ENCODE measurements at places on chromosomes 4 and X.
A peak's percentile ranks its signal among the peaks of the same experiment; 100 is the strongest.

- DNase-seq, result peak; percentile 45
These were observed 48.8 kb downstream of the MAP7D2 start for GRCh38 chrX:20067709-20068561.

- DNase-seq, result peak; percentile 44
These were observed 602.0 kb upstream of the CPEB2 start for GRCh38 chr4:14400307-14400706.

GRCh38 chr4:116361790-116362189 lies 723.6 kb downstream of the TRAM1L1 start:
- no peak for DNase-seq

GRCh38 chr4:124879195-124879594 lies 166.7 kb upstream of the ANKRD50 start:
- no peak for DNase-seq

DNA sequence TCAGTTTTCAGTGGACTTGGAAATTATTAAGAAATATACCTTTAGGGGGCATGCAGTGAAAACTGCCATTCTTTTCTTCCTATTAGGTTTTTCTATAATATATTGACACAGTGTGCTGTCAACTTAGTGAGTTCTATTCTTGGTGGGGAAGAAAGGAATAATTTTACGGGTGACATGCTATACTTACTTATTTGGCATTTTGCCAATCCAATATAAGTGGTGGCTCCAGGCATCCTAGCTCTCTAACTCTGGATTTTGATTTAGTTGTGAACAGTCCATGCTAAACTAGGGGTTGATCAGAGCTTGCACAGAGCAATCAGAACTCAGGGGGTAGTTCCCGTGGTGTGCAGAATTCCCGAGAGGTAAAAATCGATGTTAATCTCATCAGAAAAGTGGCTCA lies 277.7 kb upstream of the FTHL17 start:
- no peak for DNase-seq

DNA sequence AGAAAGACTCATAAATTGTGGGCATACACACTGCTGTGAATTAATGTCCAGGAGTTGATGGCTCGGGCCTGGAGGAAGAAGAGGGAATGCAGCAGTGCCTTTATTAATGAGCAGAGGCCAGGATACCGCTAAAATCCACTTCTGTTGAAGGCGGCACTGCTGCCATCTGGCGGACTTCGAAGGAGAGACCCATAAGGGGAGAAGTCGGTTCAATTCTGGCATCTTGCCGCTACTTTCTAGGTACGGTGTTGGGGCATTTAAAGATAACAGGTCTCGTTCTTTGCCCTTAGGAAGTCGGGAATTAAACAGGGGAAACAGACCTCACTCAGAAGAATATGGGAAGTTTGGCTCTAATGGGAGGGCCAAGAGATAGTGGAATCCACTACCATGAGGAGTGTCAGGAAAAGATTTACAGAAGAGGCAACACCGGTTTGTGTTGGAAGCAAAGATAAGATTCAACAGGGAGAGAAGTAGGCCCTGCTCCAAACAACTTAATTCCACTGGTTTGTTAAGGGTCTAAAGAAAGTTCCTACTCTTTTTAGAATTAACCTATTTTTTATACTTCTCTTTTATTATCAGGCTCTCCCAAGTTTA lies 133.6 kb upstream of the GIMD1 start:
- peak; percentile 44 for DNase-seq

DNA sequence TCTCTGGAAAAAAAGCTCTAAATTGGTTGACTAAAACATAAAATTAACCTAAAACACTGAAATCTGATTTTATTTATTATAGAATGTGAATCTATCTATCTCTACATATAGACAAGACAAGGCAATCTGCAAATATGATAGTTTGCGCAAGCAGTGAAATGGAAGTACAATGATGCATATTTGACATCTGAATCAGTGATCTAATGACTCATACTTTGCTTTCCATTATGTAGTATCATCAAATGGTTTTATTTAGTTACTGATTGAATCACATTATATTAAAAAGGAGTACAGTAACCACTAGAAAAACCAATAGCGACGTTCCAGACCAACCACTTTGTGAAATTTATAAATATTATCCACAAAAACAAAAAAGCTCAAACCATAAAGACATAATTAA lies 1969.3 kb downstream of the PCDH7 start:
- no peak for DNase-seq

DNA sequence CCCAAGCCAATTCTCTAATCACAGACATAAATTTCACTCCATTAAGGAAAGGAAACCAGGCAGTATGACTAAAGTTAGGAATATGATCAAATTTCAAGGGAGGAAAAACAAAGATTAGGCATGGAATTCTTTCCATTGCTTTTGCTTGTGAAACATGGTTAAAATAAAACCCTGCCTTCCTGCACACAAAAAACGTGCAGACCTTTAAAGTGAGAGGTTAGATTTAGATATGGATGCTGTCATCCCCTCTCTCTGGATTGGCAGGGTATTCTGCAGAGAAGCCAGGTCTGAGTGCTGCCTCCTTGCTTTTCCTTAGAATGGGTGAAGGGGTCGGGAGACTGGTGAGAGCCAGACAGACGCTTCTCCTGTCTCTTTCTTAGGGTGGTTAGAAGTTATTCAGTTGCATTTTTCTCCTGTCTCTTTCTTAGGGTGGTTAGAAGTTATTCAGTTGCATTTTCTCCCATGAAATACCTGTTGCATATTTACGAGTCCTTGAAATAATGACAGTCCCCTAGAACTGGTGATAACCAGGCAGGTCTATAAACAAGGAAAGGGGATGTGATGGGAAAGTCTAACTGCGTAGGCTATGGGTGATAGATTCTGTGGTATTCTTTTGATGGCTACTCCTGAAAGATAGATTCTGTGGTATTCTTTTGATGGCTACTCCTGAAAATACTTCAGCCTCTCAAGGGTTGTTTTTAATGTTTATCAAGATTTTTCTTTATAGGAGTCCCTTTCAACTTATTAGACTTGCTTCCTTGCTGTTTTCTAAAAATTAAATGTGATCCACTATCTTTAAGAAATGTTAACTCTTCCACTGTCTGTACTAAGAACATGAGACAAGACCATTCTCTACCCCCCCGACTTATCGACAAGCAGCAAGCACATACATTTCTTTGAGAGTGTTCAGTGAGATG lies 163.6 kb downstream of the SPRY1 start:
- no peak for DNase-seq

- DNase-seq, result no peak
These were observed 172.8 kb downstream of the SHROOM3 start for GRCh38 chr4:76607846-76608245.

- DNase-seq, result peak; percentile 17
These were observed 306.3 kb downstream of the ANK2 start for GRCh38 chr4:113355550-113356371.

DNA sequence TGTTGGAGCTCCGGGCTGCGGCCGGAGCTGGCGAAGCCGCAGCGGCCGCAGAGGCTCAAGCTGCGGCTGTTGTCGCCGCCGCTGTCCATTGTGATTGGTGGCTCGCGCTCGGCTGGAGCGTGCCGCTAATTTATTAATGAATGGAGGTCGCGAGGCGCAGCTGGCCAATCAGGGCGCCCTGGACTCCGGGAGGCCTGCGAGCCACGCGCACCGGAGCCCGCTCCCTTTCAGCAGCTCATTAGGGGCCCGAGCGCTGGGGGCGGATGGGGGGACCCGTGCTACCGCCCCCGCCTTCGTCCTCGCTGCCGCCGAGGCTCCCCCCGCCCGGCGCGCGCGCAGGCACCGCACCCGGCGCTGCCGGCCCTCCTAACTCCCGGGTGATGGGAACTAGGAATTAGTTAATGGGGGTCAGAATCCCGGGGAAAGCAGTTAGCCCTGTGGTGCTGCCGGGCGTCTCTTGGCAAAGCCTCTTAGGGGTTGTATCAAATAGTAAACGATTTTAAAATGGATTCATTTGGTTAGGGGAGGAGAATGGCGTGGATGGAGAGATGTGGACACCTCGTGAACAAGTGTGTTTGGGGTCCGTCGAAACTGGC lies 589 bp upstream of the NEUROG2 start:
- DNase-seq, result no peak

DNA sequence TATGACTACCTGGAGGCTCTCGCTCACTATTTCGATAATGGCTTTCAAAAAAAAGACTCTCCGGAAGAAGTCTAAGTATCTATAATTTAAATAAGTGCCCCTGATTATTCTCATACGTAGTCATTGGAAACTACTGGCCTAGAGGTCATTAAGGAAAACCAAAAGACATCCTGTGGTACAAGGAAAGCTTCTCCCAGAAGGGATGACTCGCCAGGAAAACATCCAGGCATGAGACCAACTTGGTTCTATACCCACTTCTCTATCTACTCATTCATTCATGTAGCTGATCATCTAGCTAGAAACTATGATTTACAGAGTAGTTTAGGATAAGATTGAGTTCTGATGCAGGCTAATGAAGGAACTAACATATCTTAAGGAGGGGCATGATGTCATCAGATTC lies 37.7 kb downstream of the SOX3 start:
- no peak for DNase-seq

DNA sequence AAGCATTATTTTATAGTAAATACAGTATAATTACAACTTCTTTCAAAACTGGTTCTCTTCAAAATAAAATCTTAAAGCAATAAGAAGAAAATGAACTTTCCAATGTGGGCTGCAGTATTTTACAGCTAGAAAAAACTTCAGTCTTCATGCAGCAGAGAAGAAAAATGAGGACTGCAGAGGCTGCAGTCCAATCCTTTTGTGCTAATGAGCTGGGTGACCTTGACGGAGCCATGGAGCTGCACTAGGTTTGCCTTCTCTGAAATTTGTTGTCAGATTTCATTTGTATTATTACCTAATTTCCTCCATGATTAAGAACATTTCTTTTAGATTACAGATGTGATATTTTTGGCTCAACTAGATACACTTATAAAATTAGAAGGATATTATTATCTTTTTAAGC lies 245.2 kb upstream of the ADAMTS3 start:
- DNase-seq, result no peak

DNA sequence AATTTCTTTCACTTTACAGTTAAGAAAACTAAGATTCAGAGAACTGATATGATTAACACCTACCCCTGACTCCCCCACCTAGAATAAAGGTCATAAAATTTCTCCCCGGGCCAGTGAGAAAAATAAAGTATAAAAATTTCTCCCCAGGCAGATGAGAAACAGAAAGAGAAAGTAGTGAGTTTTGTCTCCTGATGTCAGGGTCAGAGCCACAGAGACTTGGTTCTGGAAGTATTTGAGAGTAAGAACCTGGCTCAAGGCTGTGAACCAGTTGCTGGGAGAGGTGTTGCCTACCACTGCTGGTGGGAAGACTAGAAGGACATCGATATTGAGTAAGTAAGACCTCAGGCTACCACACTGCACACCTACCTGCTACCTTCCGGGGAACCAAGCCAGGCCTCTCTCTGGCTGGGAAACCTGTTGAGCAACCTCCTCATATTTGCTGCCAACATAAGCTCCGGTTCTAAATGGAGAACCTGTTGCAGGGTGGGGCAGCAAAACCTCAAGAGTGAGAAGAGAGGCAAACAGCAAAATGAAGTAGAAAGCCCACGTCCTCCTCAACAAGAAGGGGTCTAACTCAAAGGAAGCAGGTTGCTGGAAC lies 104.2 kb upstream of the PUDP start:
- DNase-seq, result no peak

DNA sequence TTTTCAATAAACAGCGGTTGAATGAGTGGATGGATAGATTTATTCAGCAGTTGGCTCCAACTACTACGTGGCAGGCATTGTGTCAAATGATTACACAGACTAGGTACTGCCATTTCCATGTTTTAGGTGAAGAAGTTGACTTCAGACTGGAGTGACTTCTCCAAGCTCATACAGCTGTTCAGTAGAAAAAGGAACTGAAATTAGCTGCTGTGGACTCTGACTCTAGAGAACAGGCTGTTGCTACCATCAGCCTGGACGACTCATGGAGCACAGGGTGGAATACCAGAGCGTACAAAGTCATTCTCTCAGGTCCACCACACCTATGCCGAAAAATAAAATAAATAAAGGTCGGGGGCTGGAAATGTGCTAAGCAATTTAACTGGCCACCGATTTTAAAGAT lies 45.3 kb downstream of the TENM3 start:
- DNase-seq, result no peak

GRCh38 chr4:151420250-151420807 lies 11.4 kb downstream of the FHIP1A start:
- no peak for DNase-seq

- no peak for DNase-seq
These were observed 442.6 kb upstream of the GALNT7 start for GRCh38 chr4:172726001-172726423.

GRCh38 chrX:108362026-108362425 lies 76.2 kb downstream of the COL4A6 start:
- no peak for DNase-seq

- no peak for DNase-seq
These were observed 1.4 kb upstream of the KIAA0232 start for GRCh38 chr4:6781113-6781512.

DNA sequence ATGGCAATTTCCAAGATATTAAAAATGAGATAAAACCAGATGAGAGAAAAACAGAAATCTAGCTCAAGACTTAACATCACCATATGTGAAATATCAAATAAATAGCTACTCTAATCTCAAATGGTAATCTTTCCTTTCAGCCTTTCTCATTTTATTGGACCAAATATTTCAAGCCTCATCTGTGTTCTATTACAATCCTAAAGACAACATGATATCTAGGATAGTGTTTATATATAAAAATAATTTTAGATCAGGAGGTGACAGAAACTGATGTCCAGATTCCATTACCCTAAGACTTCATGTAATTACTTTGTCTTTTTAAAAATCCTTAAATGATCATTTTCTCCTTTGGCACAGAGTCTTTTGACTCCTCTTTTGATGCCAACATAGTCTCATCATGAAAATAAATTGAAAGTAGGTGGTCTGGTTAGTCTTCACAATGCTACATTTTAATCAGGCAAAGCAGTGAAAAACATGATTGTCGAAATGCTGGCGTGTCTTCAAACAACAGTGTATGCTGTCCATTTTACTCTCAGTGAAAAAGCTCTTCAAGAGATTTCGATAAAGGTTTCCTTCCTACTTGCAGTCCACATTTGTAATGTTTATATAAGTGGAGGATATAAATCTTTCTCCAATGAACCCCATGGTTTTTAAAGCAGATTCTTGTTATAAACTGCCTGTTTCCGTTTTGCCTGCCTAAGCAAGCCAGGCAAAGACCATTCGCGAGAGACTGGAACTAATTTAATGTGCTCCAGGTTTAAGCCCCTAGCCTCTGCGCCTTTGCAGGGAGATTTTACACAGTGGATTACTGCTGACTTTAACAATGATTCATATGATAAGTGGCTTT lies 169.8 kb downstream of the SCFD2 start:
- no peak for DNase-seq

GRCh38 chr4:44848466-44848865 lies 122.1 kb upstream of the GNPDA2 start:
- no peak for DNase-seq

Data from inflammatory macrophage treated with lipopolysaccharide for 1 hour (primary cell).